ENCODE measurements at places on chromosomes 13 and 19.

DNA sequence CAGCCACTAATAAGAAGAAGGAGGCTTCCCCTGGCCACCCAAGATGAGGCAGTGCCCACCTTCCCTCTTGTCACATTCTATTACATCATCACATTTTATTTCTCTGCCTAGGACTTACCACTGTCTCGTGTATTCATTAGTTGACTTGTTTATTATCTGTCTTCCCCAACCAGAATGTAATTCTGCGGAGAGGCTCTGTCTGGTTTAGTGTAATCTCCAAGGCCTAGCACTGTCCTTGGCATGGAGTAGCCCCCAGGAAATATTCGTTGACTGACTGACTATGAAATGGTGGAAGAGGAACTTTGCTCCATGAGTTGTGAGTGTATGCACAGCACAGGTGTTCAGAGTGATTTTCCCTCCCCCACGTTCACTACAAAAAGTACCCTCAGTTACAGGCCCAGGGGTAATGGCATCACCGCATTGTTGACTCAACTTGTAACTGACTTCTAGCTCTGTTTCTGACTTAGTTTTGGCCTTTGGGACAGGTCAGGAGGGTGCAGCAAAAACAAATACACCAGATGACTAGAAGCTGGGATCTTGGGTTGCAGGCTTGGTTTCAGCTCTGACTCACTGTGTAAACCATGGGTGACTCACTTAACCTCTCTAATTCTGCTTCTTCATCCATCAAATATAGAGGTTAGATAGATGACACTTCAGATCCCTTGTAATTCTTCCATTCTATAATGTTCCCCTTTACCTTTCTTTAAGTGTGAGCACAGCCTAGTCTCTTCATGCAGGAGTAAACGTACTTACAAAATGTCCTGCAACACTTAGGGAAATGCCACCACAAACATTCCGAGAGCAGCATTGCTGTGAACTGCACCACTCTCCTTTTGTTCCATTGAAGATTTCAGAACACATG lies 229.7 kb downstream of the KCNRG start:
- peak; percentile 96 for DNase-seq

- DNase-seq: no peak
These were observed 46.8 kb upstream of the ZNF726 start for GRCh38 chr19:23867895-23868294.

DNA sequence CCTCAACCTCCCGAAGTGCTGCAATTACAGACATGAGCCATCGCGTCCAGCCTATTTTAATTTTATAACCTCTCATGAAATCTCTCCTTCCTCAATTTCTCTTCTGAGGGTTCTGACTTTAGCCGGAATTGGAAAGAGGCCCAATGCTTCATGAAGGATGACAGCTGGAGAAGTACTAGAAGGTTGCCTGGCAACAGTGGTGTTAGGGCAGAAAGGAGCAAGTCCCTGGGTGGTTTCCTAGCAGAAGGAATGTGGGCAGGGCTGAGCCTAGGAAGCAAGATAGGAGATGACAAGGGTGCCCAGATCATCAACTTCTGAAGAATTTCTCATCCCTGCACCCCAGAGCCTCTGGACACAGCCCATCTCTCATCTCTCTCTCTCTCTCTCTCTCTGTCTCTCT lies 25.8 kb downstream of the CACNG6 start:
- peak; percentile 22 for DNase-seq

- DNase-seq: no peak
These were observed 2.5 kb downstream of the TEX29 start for GRCh38 chr13:111322916-111323331.

DNA sequence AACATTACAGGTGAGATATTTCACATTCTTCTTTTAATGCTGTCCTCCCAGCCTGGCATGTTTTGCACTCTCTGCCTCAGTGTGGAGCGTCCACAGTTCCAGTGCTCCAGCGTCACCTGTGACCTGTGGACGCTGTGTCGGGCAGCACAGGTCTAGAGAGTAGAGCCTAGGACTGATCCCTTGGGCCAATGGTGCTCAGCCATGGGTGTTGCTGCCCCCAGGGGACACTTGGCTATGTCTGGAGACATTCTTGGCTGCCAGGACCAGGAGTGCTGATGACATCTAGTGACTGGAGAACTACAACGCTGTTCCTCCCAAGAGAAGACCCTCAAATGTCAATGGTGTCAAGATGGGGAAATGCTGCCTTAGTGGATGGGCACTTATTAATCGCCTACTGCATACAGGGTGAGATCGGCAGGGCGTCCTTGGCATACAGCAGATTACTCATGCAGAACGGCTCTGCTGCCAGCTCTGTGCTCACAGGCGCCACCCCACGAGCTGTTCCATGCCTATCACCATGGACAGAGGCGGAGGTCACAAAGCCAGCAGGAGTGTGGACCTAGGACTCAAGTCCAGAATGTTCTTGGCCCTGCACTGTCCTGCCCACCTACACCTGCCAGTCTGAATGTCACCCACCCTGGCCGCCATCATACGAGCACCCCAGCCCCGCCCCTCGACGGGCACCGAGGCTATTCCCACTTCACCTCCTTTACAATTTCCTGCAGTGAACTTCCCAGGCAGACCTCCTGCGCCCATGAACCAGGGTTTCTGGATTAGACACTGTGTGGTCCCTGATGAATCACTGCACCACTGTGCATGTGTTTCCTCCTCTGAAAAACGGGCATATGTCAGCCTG lies 13.9 kb upstream of the MADCAM1 start:
- peak; percentile 56 for DNase-seq

- no peak for DNase-seq
These were observed 11.6 kb upstream of the DNMT1 start for GRCh38 chr19:10206226-10206885.

DNA sequence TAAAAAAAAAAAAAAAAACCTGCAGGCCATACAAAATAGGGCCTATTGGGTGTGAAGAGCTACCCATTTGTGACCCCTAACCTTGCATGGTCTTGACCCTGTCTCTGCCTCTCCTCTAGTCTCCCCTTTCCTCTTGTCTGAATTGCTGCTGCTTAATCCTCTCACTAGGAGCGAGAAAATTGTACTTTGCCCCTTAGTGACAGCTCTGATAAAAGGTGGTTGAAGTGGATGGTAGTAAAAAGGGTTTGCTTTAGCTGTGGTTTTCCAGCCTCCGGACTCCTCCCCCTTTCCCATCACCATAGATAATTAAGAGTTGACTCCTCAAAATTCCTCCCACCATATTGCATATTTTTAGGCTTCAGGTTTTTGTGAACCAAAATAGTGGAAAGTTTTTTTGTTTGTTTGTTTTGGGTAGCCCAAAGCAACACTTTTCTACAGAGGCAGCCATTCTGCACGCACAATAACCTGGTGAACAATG lies 23.5 kb downstream of the ACTN4 start:
- no peak for DNase-seq

- DNase-seq: peak; percentile 68
These were observed 3.5 kb downstream of the MKNK2 start for GRCh38 chr19:2047449-2048103.

DNA sequence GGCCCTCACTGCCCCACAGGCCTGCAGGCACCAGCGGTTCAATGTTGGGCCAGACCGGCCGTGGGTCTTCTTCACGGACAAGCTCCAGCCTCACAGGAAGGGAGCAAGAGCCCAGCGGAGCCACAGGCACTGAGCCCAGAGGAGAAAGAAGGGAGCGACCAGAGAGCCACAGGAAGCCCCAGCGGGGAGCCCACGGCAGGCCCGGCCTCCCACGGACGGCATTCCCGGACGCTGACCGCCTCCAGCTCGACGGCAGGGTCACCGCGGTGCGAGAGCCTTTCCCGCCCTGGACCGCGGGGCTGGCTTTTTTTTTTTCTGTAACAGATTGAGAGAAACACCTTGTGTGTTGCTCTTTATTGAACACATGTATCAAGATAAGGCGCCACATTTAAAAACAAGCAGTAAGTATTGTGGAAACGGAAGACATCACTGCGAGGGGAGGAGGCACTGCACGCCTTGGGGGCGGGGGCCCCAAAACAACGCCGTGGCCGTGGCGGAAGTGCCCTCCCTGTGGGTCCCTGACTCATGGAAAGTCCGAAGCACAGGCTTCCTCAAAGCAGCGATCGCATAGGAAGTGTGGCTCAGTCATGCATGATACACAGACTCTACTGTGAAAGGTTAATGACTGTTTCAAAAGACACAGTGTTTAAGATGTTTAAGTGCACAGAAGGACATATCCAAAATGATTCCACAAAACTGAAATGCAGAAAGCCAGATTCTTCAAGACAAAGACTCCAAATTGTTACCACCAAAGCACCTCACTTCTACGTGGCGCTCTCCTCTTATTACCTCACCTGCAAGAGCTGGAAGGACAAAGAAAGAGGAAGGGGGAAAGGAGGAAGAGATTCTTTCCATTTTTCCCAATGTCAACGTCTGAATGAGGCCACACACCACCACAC lies 3.5 kb downstream of the RASA3 start:
- peak; percentile 96 for DNase-seq

Data from MV-4-11 (cell line).